ENCODE measurements at places on chromosomes 11 and 22. TPM values are rescaled to one million over a fixed set of nuclear protein-coding genes. Genes with fewer than 3 reads are reported as not detected.

Gene PGA5
- 0.12 TPM for total RNA-seq

Gene WT1
- total RNA-seq = 0.21 TPM

Gene KRTAP5-9
- total RNA-seq = not detected

Gene APOL5
- total RNA-seq = not detected

Gene PLEKHA7
- 15.8 TPM for total RNA-seq

Gene C11orf87
- total RNA-seq = 0.31 TPM

Gene ZNRF3
- total RNA-seq = 28.9 TPM

Gene CRYAB
- 6.1 TPM for total RNA-seq

Gene SCGB1A1
- not detected for total RNA-seq

Gene CARD10
- 17.0 TPM for total RNA-seq

Gene GRM5
- 0.45 TPM for total RNA-seq

DNA sequence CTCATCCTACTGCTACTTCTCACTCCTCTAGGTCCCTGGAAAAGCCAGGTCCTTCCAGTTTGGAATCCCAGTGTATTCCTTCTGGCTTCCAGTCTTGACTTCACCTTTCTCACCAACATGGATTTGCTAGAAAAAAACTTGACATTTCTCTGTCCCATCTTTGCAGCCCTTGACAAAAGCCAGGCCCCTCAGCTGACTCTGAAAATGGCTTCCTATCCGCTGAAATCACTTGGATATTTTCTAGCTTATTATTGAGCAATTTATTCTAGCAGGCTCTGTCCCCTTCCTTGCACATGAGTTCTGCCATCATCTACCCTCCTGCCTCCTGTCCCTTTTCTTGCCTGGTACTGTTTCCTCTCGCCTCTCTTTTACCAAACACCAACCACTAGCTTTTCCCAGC, 427.2 kb downstream of the BUD13 start:
- H3K27ac ChIP-seq = no peak overlapping the region
- H3K27me3 ChIP-seq = no peaks in the 10 kb centered on the region
- H3K36me3 ChIP-seq = no peaks in the 10 kb centered on the region
- H3K4me1 ChIP-seq = no peaks in the 10 kb centered on the region
- H3K4me3 ChIP-seq = no peak overlapping the region

DNA sequence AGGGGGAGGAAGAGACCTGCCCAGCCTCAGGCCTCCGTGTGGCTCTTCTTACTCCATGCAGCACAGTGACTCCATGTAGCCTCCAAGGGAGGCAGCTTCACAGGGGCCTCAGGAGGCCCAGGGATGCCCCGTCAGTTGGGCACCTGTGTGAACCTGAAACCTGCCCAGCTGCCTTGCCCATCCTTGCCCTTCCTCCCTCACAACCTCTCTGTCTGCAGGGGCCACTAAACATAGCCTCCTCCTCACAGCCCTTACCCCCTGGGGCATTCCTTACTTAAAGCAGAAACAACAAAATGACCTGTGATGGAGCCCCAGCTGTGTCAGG, 7.1 kb downstream of the LRRC32 start:
- H3K36me3 ChIP-seq = no peaks in the 10 kb centered on the region
- no peaks in the 10 kb centered on the region for H3K4me1 ChIP-seq
- DNase-seq = no peak

DNA sequence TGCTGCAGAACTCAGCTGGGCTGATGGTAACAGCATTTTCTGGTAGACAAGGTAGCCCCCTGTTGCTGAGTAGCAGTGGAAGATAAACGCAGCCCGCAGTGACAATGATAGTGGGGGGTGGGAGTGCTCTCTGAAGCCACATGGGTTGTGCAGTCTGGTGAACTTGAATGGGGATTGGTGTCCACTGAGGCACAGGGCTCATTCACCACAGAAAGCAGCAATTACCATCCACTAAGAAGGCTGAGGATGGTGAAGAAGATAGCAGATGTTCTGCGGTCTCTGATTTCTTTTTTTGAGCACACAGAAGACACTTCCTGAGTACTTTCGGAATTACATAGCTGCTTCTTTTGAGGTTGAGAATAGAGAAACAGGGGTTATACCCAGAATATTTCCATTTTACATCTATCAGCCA, 150.3 kb downstream of the LRRC4C start:
- DNase-seq = peak; percentile 11
- H3K27me3 ChIP-seq = no peaks in the 10 kb centered on the region
- no peak overlapping the region for H3K4me3 ChIP-seq
- no peaks in the 10 kb centered on the region for H3K4me1 ChIP-seq
- no peaks in the 10 kb centered on the region for H3K36me3 ChIP-seq
- no peak overlapping the region for H3K27ac ChIP-seq

- no peak overlapping the region for H3K27ac ChIP-seq
- no peaks in the 10 kb centered on the region for H3K4me1 ChIP-seq
- H3K36me3 ChIP-seq = no peaks in the 10 kb centered on the region
- H3K27me3 ChIP-seq = no peaks in the 10 kb centered on the region
Observed at GRCh38 chr11:109798521-109798920, 294.7 kb upstream of the ZC3H12C start.

GRCh38 chr22:47213571-47214230, 451.3 kb downstream of the TBC1D22A start:
- no peak overlapping the region for H3K27ac ChIP-seq
- peaks cover 4% of the 10 kb centered on the region for H3K36me3 ChIP-seq
- H3K27me3 ChIP-seq = no peaks in the 10 kb centered on the region
- H3K4me3 ChIP-seq = no peak overlapping the region
- DNase-seq = peak; percentile 34
- no peaks in the 10 kb centered on the region for H3K4me1 ChIP-seq

- H3K27ac ChIP-seq = no peak overlapping the region
- no peak overlapping the region for H3K4me3 ChIP-seq
- no peaks in the 10 kb centered on the region for H3K4me1 ChIP-seq
- no peaks in the 10 kb centered on the region for H3K36me3 ChIP-seq
- no peaks in the 10 kb centered on the region for H3K27me3 ChIP-seq
- no peak for DNase-seq
Observed at GRCh38 chr22:46090631-46091201, 59.6 kb upstream of the PPARA start.

GRCh38 chr11:126776119-126776518, 224.5 kb downstream of the KIRREL3 start:
- no peaks in the 10 kb centered on the region for H3K27me3 ChIP-seq
- H3K36me3 ChIP-seq = no peaks in the 10 kb centered on the region
- no peak overlapping the region for H3K27ac ChIP-seq
- no peaks in the 10 kb centered on the region for H3K4me1 ChIP-seq
- no peak overlapping the region for H3K4me3 ChIP-seq
- DNase-seq = no peak

GRCh38 chr11:124716591-124716990, 23.2 kb upstream of the NRGN start:
- peaks cover 85% of the 10 kb centered on the region for H3K27me3 ChIP-seq
- H3K4me1 ChIP-seq = peaks cover 14% of the 10 kb centered on the region
- DNase-seq = no peak
- H3K4me3 ChIP-seq = no peak overlapping the region
- no peaks in the 10 kb centered on the region for H3K36me3 ChIP-seq

DNA sequence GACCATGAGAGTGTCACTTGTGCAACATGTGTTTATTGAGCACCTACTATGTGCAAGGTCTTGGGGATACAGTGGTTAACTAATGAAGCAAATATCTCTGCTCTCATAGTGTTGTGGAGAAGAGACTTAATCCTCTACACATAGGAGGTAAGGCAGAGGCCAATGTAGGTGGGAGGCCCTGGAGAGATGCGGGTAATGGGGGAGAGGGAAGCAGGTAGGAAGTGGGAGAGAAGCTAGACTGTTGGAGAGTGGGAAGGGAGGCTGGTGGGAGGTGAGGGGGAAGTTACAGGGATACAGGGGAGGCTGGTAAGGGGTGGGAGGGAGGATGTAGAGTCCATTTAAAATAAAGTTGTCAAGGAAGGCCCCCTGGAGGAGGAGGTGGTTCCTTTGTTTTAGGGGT, 240.0 kb downstream of the MIAT start:
- no peak overlapping the region for H3K27ac ChIP-seq
- no peak for DNase-seq
- no peak overlapping the region for H3K4me3 ChIP-seq
- H3K4me1 ChIP-seq = peaks cover 33% of the 10 kb centered on the region

- H3K27ac ChIP-seq = no peak overlapping the region
- DNase-seq = no peak
- H3K4me1 ChIP-seq = peaks cover 15% of the 10 kb centered on the region
- H3K27me3 ChIP-seq = no peaks in the 10 kb centered on the region
- H3K4me3 ChIP-seq = no peak overlapping the region
Observed at GRCh38 chr11:8805296-8805695, 105.7 kb upstream of the AKIP1 start.

- no peak overlapping the region for H3K27ac ChIP-seq
- no peaks in the 10 kb centered on the region for H3K36me3 ChIP-seq
- H3K27me3 ChIP-seq = no peaks in the 10 kb centered on the region
- H3K4me3 ChIP-seq = peak overlapping the region; percentile 40
- DNase-seq = no peak
Observed at GRCh38 chr11:65415499-65416340, 6.9 kb upstream of the NEAT1 start.

- DNase-seq = no peak
- no peak overlapping the region for H3K4me3 ChIP-seq
- no peaks in the 10 kb centered on the region for H3K27me3 ChIP-seq
- H3K4me1 ChIP-seq = no peaks in the 10 kb centered on the region
- no peaks in the 10 kb centered on the region for H3K36me3 ChIP-seq
Observed at GRCh38 chr11:45621588-45621987, 43.8 kb downstream of the CHST1 start.

DNA sequence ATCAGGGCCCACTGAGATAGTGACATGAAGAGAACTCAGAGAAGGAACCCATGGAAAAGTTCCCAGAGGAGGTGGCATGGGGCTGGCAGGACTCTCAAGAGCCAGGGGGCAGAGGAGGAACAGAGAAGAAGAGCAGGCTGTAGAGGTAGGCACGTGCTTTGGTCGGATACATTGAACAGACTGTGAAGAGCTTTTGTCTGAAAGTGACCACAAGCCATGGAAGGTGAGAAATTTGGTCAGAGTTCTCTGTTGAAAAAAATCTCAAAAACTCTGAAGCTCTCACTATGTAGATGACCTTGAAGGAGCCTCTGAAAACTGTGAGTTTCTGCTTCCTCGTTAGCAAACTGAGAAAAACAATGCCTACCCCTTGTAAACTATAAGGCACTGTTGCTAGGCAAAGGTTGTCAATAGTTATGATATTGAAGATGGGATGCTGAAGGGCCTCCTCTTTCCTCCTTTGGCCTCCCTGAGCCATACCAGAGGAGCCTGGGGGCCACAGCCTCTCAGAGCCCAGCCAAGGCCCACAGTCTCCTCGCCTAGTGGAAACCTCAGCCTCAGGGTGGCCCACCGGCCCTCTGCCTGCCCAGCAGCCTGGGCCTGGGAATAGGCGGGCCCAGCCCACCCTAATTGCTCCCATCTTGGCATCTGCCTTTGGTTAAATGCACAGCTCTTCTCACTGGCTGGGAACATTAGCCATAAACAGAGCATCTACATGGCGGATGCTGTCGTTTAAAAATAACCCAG, 415.7 kb downstream of the SOX6 start:
- H3K4me3 ChIP-seq = no peak overlapping the region
- no peaks in the 10 kb centered on the region for H3K36me3 ChIP-seq
- no peak for DNase-seq

DNA sequence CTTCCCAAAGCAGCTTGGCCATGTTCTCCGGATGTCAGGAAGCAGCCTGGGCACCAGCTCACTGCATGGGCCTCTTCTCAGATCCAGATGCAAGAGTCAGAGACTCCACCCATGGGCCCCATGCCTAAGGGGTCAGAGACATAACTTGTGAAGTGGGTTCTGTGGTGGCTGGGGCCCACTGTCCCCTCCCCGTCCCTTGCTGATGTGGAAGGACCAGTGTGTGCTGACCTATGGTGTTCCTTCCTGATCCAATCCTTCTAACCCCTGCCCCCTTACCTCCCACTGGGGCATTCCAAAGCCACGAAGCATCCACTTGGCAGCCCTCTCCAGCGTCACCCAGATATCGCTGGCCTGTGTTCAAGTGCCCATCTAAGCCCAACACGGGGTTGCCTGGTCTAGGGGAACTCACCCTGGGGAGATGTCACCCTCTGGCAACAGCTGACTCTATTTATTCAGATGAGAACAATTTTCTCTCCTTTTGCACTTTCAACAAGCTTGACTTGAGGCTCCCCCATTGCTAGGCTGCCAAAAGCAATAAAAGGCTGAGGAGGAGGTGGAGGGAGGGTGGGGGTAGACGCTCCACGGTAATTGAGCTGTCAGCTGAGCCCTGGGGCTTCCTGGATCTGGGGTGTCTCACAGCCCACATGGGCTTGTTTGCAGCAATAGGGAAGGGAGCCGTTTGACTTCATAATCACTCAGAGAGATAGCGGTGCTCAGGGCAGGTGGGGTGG, 158.5 kb downstream of the ADAMTS15 start:
- no peak overlapping the region for H3K4me3 ChIP-seq
- peaks cover 5% of the 10 kb centered on the region for H3K4me1 ChIP-seq
- no peak for DNase-seq

DNA sequence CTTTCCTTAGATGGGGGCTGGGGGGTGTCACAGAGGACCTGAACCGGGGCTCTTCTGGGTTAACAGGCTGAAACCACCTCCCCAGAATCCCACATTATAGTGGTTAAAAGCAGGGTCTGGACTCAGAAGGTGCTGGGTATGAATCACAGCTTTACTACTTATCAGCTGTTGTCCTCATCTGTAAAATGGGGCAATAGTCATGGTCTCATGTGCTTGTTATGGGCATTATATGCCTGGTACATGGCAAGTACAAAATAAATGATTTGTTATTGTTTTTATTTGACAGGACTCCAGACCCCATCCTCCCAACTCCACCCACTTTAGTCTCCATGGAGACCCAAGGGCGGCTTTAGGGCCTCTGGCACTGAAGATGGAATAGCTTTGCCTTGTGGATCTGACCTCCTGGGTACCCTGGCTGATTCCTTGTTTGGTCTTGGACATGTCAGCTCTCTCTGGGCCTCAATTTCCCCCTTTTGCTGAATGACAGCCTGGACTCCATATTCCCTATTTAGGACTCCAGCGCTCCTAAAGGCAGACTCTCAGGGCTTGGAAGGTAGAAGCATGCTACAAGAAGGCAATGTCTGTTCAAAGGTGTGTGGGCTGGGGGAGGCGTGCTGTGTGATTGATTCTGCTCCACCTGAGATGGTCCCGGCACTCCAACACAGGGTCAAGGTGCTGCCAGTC, 812 bp upstream of the SMTN start:
- H3K27me3 ChIP-seq = peaks cover 9% of the 10 kb centered on the region
- no peaks in the 10 kb centered on the region for H3K36me3 ChIP-seq
- peaks cover 21% of the 10 kb centered on the region for H3K4me1 ChIP-seq
- peak overlapping the region; percentile 66 for H3K4me3 ChIP-seq

- no peaks in the 10 kb centered on the region for H3K27me3 ChIP-seq
- H3K4me1 ChIP-seq = no peaks in the 10 kb centered on the region
- H3K4me3 ChIP-seq = no peak overlapping the region
- H3K27ac ChIP-seq = no peak overlapping the region
Observed at GRCh38 chr11:102734650-102735049, 9.9 kb upstream of the MMP8 start.

DNA sequence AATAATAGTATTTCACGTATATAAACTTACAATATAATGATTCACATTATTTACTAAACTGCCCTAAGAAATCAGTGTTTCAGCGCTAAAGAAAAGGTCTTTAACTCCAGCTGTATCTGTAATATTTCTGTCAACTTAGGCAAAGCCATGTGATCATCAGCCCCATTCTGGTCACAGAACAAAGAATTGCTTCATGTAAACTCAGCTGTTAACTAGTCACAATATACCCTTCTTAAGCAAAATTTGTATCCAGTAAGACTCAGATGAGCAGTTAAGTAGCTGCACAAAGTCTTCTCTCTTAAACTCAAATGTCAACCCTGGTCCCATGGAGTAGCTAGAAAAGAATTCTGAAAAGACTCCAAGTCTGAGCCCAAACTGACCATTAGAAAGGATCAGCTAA, 26.6 kb downstream of the HPS5 start:
- no peak for DNase-seq
- no peak overlapping the region for H3K4me3 ChIP-seq
- no peaks in the 10 kb centered on the region for H3K27me3 ChIP-seq
- no peak overlapping the region for H3K27ac ChIP-seq
- no peaks in the 10 kb centered on the region for H3K4me1 ChIP-seq

All from GM23338 (cell line).